EH (cell line): ENCODE measurements at places on chromosomes 6 and 20.

DNA sequence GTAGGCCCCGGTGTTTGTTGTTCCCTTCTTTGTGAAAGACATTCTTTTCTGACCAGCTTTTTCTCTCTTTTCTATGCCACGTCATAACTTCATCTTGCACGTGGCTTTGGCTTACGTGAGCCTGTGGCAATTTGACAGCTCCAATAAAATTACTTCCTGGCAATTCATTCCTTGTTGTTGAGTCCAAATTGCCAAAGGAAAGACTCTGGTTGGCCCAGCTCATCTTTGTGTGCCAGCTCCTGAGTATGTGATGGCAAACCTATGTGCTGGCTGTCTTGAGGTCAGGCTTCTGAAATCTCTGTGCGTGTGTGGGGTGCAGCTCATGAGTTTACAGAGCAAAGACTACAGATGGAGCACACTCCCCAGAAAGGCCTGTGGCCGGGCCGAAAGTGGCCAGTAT, 272.5 kb upstream of the SGK1 start:
- DNase-seq = peak; percentile 97

GRCh38 chr20:2210646-2211552, 84.9 kb upstream of the TGM3 start:
- peak; percentile 80 for DNase-seq

GRCh38 chr6:53484476-53485280, 60.2 kb downstream of the GCLC start:
- peak; percentile 70 for DNase-seq

DNA sequence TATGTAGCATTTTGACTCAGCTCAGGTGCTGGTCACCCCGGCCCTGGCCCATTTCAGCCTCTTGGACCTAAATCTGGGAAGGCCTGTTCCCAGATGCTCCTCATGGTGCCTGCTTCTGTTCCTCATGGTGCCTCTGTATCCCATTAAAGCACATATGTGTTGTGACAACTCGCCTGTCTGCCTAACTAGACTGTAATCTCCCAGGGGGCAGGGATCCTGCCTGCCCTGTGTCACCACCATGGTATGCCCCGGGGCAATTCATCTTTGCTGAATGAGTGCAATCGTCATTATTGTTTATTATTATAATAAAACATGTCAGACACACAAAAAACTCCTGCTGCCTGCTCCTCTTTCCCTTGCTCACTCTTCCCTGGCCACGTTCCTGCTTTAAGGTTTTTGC, 62.0 kb downstream of the ZFP64 start:
- DNase-seq = peak; percentile 51
